ENCODE measurements at places on chromosomes 2 and 18.
A peak's percentile ranks its signal among the peaks of the same experiment; 100 is the strongest.

- no peak for DNase-seq
Observed at GRCh38 chr2:67393237-67393636, 3.9 kb upstream of the ETAA1 start.

- no peak for DNase-seq
Observed at GRCh38 chr2:220269367-220269766, 641.9 kb downstream of the SLC4A3 start.

- no peak for DNase-seq
Observed at GRCh38 chr2:193539188-193539587, 1344.5 kb upstream of the TMEFF2 start.

GRCh38 chr2:43158259-43158880 is 68.0 kb downstream of the ZFP36L2 start:
- DNase-seq: peak; percentile 73

DNA sequence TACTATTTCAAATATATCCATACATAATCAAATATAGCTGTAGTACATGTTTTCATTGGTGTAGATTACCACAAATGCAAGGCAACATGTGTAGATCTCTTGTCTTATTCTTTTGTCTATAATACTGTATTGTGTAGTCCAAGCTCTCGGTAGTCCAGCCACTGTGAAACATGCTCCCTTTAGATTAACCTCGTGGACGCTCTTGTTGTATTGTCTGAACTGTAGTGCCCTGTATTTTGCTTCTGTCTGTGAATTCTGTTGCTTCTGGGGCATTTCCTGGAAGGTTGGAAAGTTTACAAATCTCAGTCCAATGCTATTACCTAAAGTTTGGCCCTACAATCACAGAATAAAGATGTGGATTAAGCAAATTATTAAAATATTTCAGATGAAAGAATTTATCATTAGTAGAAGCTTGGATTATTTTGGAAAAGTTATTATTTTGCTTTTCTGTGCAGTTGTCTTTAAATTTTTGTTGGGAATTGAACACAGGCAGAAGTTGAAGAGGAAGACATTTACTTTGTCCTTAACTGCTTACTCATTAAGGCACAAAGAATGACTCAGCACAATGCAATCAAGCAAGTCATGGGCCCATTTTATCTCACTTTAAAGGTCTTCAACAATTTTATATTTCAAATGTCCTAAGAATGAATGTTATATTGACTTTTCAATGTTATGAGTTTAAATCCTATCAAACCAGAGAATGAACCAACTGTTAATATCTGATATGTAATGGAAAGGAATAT is 103.4 kb upstream of the CAVIN2 start:
- DNase-seq: no peak

DNA sequence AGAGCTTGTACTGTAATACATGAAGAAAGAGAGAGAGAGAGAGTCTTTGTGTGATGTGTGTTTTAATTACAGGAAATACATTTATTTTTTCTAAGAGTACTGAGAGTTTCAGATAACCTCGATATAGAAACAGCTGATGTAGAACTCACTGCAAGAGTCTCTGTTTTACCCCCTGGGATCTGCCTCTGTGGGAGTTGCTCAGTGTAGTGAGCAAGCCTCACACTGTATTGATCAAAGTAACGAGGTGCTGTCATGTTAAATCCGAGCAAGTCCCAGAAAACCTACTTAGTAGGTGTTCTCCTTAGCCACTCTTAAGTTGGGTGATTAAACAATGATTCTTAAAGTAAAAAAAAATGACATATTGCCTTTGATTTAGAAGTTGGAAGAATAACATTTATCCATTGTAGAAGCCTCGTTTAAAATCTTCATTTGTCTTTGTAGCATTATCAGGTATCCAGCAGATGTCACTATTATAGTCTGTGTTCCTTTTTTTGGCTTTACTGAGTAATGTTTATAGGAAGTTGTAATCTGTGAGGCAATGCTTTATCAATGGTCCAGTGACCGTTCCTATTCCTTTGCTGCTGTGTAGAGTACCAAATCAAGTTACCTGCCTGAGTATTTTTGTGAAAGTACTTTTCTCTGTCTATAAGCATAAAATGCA is 219.0 kb downstream of the MYO3B start:
- no peak for DNase-seq

DNA sequence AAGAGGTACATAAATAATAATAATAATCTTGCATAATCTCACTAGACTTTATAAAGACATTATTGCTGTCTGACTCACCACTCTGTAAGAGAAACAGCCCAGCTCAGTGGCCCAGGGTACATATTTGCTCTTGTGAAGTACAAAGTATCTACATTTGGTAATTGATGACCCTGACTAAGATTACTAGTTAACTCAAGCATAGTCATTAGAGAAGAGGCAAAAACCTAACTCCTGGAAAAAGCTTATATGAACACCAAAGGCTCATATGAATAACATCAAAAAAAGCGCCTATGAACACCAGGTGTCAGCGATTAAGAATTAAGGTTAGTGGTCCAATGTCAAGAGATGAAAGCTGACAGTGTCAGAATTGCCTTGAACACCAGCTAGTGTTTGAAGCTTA is 38.4 kb downstream of the RAD51AP2 start:
- DNase-seq: no peak

GRCh38 chr18:57621246-57621604 is 411 bp downstream of the NARS1 start:
- DNase-seq: peak; percentile 32

- peak; percentile 53 for DNase-seq
Observed at GRCh38 chr2:20576598-20577115, 74.2 kb downstream of the HS1BP3 start.

GRCh38 chr2:29305762-29306161 is 190.5 kb downstream of the CLIP4 start:
- no peak for DNase-seq

- DNase-seq: no peak
Observed at GRCh38 chr18:44119607-44120006, 561.1 kb upstream of the SETBP1 start.

- no peak for DNase-seq
Observed at GRCh38 chr2:101679801-101680487, 17.6 kb upstream of the MAP4K4 start.

All from activated T-cell treated with anti-CD3 and anti-CD28 coated beads, Interleukin-2, amount 50 U/mL, for 72 hours (primary cell).